Myocyte (in vitro differentiated cells): ENCODE measurements at places on chromosomes 6 and 20.

GRCh38 chr6:72950114-72950860, 275.0 kb downstream of the KHDC1L start:
- DNase-seq, result peak; percentile 79

DNA sequence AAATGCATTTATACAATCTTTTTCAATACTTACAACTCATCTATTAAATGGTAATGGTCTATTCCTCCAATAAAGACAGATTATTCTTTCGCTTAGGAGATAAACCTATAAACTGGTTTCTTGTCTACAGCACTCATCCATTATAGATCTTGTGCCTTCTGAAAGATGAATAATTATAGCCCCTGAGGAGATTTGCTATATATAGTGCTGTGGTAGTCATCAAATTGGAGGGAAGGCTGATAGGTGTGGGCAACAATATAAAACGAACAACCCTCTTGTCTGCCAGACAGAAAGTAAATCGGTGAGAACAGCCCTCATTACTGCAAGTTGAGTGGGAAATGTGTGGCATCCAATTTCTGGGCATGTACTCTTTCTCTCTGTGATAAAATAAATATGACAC, 292.5 kb upstream of the CNR1 start:
- DNase-seq, result no peak

GRCh38 chr20:36102809-36103596, 51.5 kb upstream of the EPB41L1 start:
- peak; percentile 16 for DNase-seq

GRCh38 chr6:161379834-161380582, 106.1 kb upstream of the AGPAT4 start:
- DNase-seq, result no peak

DNA sequence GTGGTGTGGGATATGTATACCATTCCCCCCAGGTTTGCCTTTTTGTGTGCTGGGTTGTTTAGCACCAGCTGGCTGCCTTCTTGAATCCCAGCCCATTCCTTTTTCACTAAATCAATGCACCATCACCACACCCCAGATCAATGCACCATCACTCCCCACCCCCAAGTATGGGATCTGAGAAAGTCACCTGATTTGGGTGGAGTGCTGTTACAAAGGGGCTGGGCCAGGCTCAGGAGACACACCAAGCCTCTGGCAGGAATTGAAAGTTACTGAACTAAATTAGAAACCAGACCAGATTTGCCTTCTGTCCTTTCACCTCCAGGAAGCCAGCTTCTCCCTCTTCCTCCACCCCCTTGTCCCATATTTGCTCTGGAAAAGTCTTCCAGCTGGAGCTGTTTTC, 19.6 kb upstream of the PKHD1 start:
- peak; percentile 85 for DNase-seq

GRCh38 chr6:7300926-7301325, 12.1 kb downstream of the SSR1 start:
- DNase-seq, result no peak

GRCh38 chr6:158002249-158002950, 20.7 kb downstream of the SYNJ2 start:
- no peak for DNase-seq

DNA sequence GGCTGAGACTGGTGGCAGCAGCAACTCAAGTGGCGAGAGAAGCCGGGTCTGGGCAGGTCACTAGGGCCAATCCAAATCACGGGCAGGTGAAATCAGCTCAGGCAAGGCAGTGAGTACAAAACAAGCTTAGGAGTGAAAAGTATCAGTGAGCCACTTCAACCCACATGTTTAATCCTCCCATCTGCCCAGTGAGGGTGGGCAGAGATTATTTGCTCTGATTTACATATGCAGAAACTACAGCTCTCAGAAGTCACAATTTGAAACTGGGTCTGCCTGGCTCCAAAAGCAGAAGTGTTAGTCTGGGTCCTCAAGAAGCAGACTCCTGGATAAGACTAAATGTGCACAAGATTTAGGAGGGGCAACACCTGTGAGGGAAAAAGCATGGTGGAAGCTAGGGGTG, 173.7 kb upstream of the LRFN2 start:
- no peak for DNase-seq

- DNase-seq, result no peak
These were observed 14.8 kb upstream of the VNN1 start for GRCh38 chr6:132728616-132729015.

DNA sequence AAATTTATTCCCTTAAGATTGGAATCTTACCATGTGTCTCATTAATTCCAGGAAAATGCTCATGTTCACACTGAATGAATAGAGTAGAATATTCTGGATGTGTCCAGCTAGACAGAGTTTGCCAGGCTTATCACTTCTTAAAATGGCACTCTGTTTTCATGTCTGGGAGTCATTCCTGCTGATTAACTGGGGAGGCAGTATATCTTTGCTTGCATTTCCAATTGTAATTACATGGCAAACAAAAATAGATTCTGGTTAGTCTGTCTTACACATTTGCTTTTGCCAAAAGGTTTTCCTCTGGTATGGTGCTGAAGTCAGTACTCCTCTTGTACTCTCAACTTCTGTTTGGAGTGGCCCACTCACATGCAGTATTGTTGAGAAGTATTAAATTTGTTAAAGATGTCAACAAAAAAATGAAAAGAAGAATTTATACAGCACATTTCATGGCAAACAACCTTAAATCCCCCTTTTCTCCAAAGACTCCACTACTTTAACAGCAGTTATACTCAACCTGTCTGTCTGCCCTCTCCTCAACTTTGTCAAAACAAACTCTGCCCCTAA, 70.2 kb downstream of the TENT5A start:
- peak; percentile 22 for DNase-seq

- no peak for DNase-seq
These were observed 153.6 kb downstream of the NFATC2 start for GRCh38 chr20:51388756-51389542.
